Vein endothelial cell (primary cell): ENCODE measurements at places on chromosomes 3 and 15. TPM values are rescaled to one million over a fixed set of nuclear protein-coding genes. Genes with fewer than 3 reads are reported as not detected.

Gene UBE2E2
- 50.6 and 73.8 TPM in 2 replicates for total RNA-seq

Gene CDC25A
- total RNA-seq: 12.4 and 20.9 TPM in 2 replicates

Gene C3orf22
- total RNA-seq: not detected in 2 replicates

Gene KLHL40
- not detected in 2 replicates for total RNA-seq

Gene BTLA
- under 0.01 TPM in 1 of 2 replicates, not detected in the other for total RNA-seq

Gene COL6A5
- not detected in 2 replicates for total RNA-seq

Gene CAND2
- total RNA-seq: 0.67 and 5.2 TPM in 2 replicates

Gene TMCO5A
- not detected in 2 replicates for total RNA-seq

Gene SNURF
- total RNA-seq: 9.6 and 16.3 TPM in 2 replicates

Gene ANO10
- total RNA-seq: 36.9 and 44.9 TPM in 2 replicates

Gene IL17RC
- total RNA-seq: 15.9 and 28.4 TPM in 2 replicates

Gene ZNF501
- 4.6 and 6.5 TPM in 2 replicates for total RNA-seq

Gene CSPG5
- total RNA-seq: 0.65 and 0.67 TPM in 2 replicates

Gene PLA2G4F
- total RNA-seq: not detected in 2 replicates

Gene DNAH12
- total RNA-seq: under 0.01 and 0.10 TPM in 2 replicates

Gene CLEC3B
- 1.4 and 2.6 TPM in 2 replicates for total RNA-seq

Gene IGSF11
- 0.29 TPM in 1 of 2 replicates, not detected in the other for total RNA-seq

Gene ACKR4
- 1.7 and 2.9 TPM in 2 replicates for total RNA-seq

Gene ALDH1A2
- total RNA-seq: 39.8 and 51.1 TPM in 2 replicates

Gene NLGN1
- total RNA-seq: 11.4 and 23.0 TPM in 2 replicates

Gene LINGO1
- 0.19 and 0.33 TPM in 2 replicates for total RNA-seq

Gene TLR9
- total RNA-seq: under 0.01 TPM in 1 of 2 replicates, not detected in the other

Gene UPK1B
- not detected in 2 replicates for total RNA-seq

Gene GAP43
- total RNA-seq: not detected in 2 replicates

Gene IQCF5
- total RNA-seq: not detected in 2 replicates

Gene ZNF502
- total RNA-seq: 4.9 and 5.9 TPM in 2 replicates

Gene CCDC13
- total RNA-seq: 0.76 TPM in 1 of 2 replicates, not detected in the other

Gene PLIN1
- 0.10 TPM in 1 of 2 replicates, not detected in the other for total RNA-seq

Gene SLC12A1
- total RNA-seq: not detected in 2 replicates

Gene DISP2
- total RNA-seq: under 0.01 and 0.10 TPM in 2 replicates

Gene CD80
- total RNA-seq: not detected in 2 replicates

Gene CCR5
- not detected in 2 replicates for total RNA-seq

Gene PLA2G4E
- total RNA-seq: not detected in 2 replicates

Gene HGD
- 0.19 TPM in 1 of 2 replicates, not detected in the other for total RNA-seq

Gene NTRK3
- total RNA-seq: under 0.01 TPM in 2 replicates

Gene SCN11A
- under 0.01 and 0.10 TPM in 2 replicates for total RNA-seq

Gene GADL1
- total RNA-seq: 0.48 and 0.65 TPM in 2 replicates

Gene TMEM44
- 40.8 and 55.5 TPM in 2 replicates for total RNA-seq

Gene GOLGA6L9
- 1.2 and 1.3 TPM in 2 replicates for total RNA-seq

Gene GOLGA8Q
- total RNA-seq: 0.33 and 0.48 TPM in 2 replicates

Gene GNAT1
- total RNA-seq: not detected in 2 replicates

Gene RAB8B
- total RNA-seq: 67.0 and 75.5 TPM in 2 replicates

Gene SPESP1
- 2.3 and 5.9 TPM in 2 replicates for total RNA-seq

Gene MST1R
- 0.29 and 0.33 TPM in 2 replicates for total RNA-seq

Gene NEK10
- 2.3 and 11.6 TPM in 2 replicates for total RNA-seq

Gene CCDC32
- 16.0 and 24.2 TPM in 2 replicates for total RNA-seq

Gene GPR156
- total RNA-seq: 0.10 and 0.33 TPM in 2 replicates

Gene PGBD4
- total RNA-seq: 1.2 and 1.3 TPM in 2 replicates

Gene GHSR
- total RNA-seq: not detected in 2 replicates

Gene TEX55
- not detected in 2 replicates for total RNA-seq

Gene INO80
- 19.7 and 26.8 TPM in 2 replicates for total RNA-seq

Gene FETUB
- total RNA-seq: not detected in 2 replicates

Gene SLC24A5
- not detected in 2 replicates for total RNA-seq

Gene PDZRN3
- total RNA-seq: 0.33 TPM in 1 of 2 replicates, not detected in the other

Gene MTFMT
- 13.1 and 22.4 TPM in 2 replicates for total RNA-seq

Gene TGM4
- 0.10 and 0.33 TPM in 2 replicates for total RNA-seq

Gene MYEF2
- 15.0 and 20.4 TPM in 2 replicates for total RNA-seq

Gene DLL4
- 80.4 and 101 TPM in 2 replicates for total RNA-seq

Gene MORC1
- total RNA-seq: not detected in 2 replicates

Gene LDHAL6B
- not detected in 2 replicates for total RNA-seq
